ENCODE measurements at places on chromosomes 16 and 17. TPM values are rescaled to one million over a fixed set of nuclear protein-coding genes. Genes with fewer than 3 reads are reported as not detected.

Gene CSH1
- not detected for total RNA-seq

Gene ARHGAP23
- total RNA-seq, result 12.7 TPM

Gene MPV17L
- 19.9 TPM for total RNA-seq

Gene PITPNM3
- 0.34 TPM for total RNA-seq

Gene TMEM114
- total RNA-seq, result not detected

Gene FOXF1
- 0.44 TPM for total RNA-seq

Gene SPNS2
- 10.6 TPM for total RNA-seq

Gene HCRT
- not detected for total RNA-seq

Gene CD300H
- total RNA-seq, result not detected

Gene BICDL2
- not detected for total RNA-seq

Gene NPIPB9
- total RNA-seq, result 14.8 TPM

Gene PLSCR3
- 16.5 TPM for total RNA-seq

Gene TNK1
- 0.51 TPM for total RNA-seq

Gene TAT
- not detected for total RNA-seq
